ENCODE measurements at places on chromosomes 7 and 10. TPM values are rescaled to one million over a fixed set of nuclear protein-coding genes. Genes with fewer than 3 reads are reported as not detected.

Gene BMPR1A
- total RNA-seq, result 19.1 TPM

Gene LMOD2
- total RNA-seq, result not detected

Gene ADRA2A
- 0.07 TPM for total RNA-seq

Gene STAG3
- 0.22 TPM for total RNA-seq

Gene PTPN20
- total RNA-seq, result 4.5 TPM

Gene SLC13A1
- total RNA-seq, result not detected

Gene ANKRD61
- 0.38 TPM for total RNA-seq

Gene KLF6
- total RNA-seq, result 59.4 TPM

Gene FGF8
- total RNA-seq, result 0.09 TPM

Gene PGAM2
- not detected for total RNA-seq

Gene CALY
- total RNA-seq, result not detected

Gene TMEM196
- total RNA-seq, result not detected

Gene RARRES2
- total RNA-seq, result not detected

Gene LLCFC1
- not detected for total RNA-seq

Gene AQP1
- 0.45 TPM for total RNA-seq

Gene UTF1
- 0.16 TPM for total RNA-seq

Gene ZNF425
- 1.0 TPM for total RNA-seq

Gene TRIL
- not detected for total RNA-seq

Gene CCDC126
- total RNA-seq, result 3.2 TPM

Gene ZNF727
- not detected for total RNA-seq

Gene SCART1
- 0.26 TPM for total RNA-seq

Gene HOXA10
- total RNA-seq, result 9.0 TPM

Gene PDCD4
- 29.3 TPM for total RNA-seq

Gene ERVW-1
- total RNA-seq, result not detected

Gene CUX1
- 43.0 TPM for total RNA-seq

Gene POLR2J
- 108 TPM for total RNA-seq

Gene GOT1
- total RNA-seq, result 34.3 TPM

Gene PDZD7
- total RNA-seq, result 1.2 TPM

Gene GHRHR
- not detected for total RNA-seq

Gene TMEM270
- not detected for total RNA-seq

Gene ABCB4
- not detected for total RNA-seq

Gene OIT3
- 0.13 TPM for total RNA-seq

Gene SPDYE9
- total RNA-seq, result not detected

Gene TPK1
- total RNA-seq, result 2.7 TPM

Gene CPA1
- total RNA-seq, result not detected

Gene C7orf57
- total RNA-seq, result 0.37 TPM

Gene EN2
- 0.54 TPM for total RNA-seq

Gene AGBL3
- total RNA-seq, result 1.1 TPM

Gene LIPK
- not detected for total RNA-seq

Gene MUC12
- total RNA-seq, result 15.7 TPM

Gene JCAD
- 7.9 TPM for total RNA-seq
